ENCODE measurements at places on chromosomes 2 and 18.

GRCh38 chr2:98483257-98483861, 38.7 kb downstream of the INPP4A start:
- H3K4me3 ChIP-seq = peak overlapping the region; percentile 50
- peak overlapping the region; percentile 94 for H3K27ac ChIP-seq
- H3K36me3 ChIP-seq = no peaks in the 10 kb centered on the region
- H3K27me3 ChIP-seq = peaks cover 4% of the 10 kb centered on the region

- H3K36me3 ChIP-seq = no peaks in the 10 kb centered on the region
- H3K27me3 ChIP-seq = peaks cover 39% of the 10 kb centered on the region
- H3K27ac ChIP-seq = peak overlapping the region; percentile 100
- H3K4me1 ChIP-seq = peaks cover 75% of the 10 kb centered on the region
These were observed 29.8 kb downstream of the TOGARAM2 start for GRCh38 chr2:29010946-29011345.

- peak; percentile 54 for DNase-seq
- no peaks in the 10 kb centered on the region for H3K36me3 ChIP-seq
- no peak overlapping the region for H3K27ac ChIP-seq
- H3K4me1 ChIP-seq = peaks cover 24% of the 10 kb centered on the region
- H3K4me3 ChIP-seq = peak overlapping the region; percentile 54
- H3K27me3 ChIP-seq = peaks cover 11% of the 10 kb centered on the region
These were observed 650.5 kb downstream of the GALR1 start for GRCh38 chr18:77899972-77900754.

- no peak overlapping the region for H3K27ac ChIP-seq
- H3K4me3 ChIP-seq = no peak overlapping the region
- H3K4me1 ChIP-seq = no peaks in the 10 kb centered on the region
- no peaks in the 10 kb centered on the region for H3K36me3 ChIP-seq
These were observed 115.2 kb downstream of the TTC32 start for GRCh38 chr2:19786408-19787058.

GRCh38 chr2:892892-893291, 57.8 kb upstream of the SNTG2 start:
- no peak for DNase-seq
- H3K27ac ChIP-seq = no peak overlapping the region
- no peaks in the 10 kb centered on the region for H3K36me3 ChIP-seq
- H3K27me3 ChIP-seq = peaks cover 16% of the 10 kb centered on the region
- no peaks in the 10 kb centered on the region for H3K4me1 ChIP-seq
- H3K4me3 ChIP-seq = no peak overlapping the region

Data from immature natural killer cell (primary cell).